ENCODE measurements at places on chromosomes 16 and 17.

DNA sequence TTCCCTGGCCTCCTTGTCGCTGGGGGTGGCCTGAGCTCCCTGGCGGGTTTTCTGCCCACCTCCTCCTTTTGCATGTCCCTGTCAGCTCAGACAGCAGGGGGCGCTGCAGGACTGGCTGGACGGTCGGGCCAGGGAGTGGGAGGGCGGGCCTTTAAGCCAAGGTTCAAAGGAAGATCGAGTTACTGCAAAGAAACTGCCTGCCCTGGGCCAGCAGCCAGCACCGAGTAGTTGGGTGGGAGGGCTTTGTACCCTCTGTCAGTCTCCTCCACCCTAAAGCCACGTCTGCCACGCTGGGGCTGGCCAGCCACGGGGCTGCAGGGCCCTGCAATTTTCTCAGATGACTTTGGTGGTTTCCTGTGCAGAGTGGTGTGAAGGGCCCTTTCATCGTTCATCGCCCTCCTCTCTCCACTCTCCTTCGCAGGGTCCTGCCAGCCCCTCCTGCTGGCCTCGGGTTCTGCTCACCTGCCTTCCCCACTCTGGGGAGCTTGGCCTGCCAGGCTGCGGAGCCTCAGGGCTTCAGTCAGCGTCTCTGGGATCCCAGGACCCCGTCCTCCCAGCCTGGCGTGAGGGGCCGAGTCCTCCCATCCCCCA lies 12.3 kb downstream of the GPR142 start:
- DNase-seq, result peak; percentile 94

DNA sequence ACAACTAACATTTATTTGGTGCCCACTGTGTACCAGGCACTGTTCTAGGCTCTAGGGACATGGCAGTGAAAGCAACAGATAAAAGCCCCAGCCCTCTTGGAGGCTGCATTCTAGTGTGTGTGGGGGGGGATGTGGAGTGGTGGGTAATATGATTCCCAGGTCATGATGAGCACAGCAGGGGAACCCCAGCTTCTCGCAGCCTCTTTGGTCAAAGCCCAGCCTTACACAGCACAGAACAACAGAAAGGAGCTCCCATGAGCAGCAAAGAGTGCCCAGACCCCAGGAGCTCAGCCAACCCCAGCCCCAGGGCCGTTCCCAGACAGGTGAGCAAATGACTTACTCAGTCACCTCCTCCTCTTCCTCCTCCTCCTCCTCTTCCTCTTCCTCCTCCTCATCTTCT lies 21.9 kb downstream of the CNGB1 start:
- DNase-seq, result no peak

DNA sequence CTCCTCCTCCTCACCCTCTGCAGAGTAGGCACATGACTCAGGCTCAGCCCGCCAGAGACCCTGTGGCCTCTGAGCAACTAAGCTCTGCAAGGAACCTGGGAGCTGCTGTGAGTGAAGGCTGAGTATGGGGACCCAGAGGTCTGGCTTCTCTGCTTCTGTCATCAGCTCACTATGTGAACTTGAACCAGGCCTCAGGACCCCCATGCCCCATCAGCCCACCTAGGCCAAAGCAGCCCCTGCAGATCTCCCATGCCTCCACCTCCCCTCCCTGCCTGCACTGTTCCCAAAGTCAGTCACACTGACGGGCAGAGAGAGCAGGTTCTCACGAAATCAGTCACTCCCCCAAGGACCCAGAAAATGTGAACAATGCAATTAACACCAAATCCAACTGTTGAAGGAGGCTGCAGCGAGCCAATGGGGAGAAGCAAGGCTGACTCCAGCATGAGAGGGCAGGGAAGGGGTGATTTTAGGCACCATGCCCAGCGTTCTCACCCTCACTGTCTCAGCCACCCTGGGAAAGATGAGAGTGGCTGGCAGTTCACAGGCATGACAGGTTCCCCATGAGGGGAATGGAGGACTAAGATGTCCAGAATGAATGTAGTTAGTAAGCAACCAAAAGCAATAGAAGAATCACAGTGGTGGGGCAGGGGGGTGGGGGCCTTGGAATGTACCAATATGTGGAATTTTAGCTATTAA lies 60.6 kb downstream of the BEAN1 start:
- peak; percentile 70 for DNase-seq

GRCh38 chr17:41058741-41059140 lies 1.2 kb downstream of the KRTAP2-3 start:
- DNase-seq, result no peak

- DNase-seq, result peak; percentile 28
Observed at GRCh38 chr16:56849690-56850680, 15.0 kb upstream of the SLC12A3 start.

- DNase-seq, result no peak
Observed at GRCh38 chr17:28916302-28916934, 13.5 kb upstream of the DHRS13 start.

- DNase-seq, result no peak
Observed at GRCh38 chr16:27748868-27749546, 199.1 kb downstream of the KATNIP start.

DNA sequence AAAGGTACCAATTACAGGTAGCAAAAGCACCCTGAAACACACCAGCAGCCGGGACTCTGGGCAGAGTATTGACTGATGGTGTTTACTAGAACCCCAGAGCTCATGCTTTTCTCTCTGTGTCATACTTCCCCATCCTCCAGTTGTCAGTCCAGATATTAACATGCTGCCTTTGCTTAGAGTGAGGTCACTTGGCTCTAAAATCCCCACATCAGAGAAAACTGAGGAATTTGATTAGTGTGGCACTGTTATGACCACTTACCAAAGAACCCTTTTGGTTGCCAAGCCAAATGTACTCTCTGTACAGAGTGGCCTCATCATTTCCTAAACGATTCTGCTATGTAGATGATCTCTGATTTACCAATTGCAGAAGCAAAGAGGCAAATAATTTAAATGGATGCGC lies 80.4 kb downstream of the ABCC12 start:
- DNase-seq, result no peak

- DNase-seq, result no peak
Observed at GRCh38 chr17:37789021-37789565, 44.2 kb upstream of the HNF1B start.

GRCh38 chr17:49242813-49243212 lies 12.2 kb upstream of the PHOSPHO1 start:
- DNase-seq, result no peak

DNA sequence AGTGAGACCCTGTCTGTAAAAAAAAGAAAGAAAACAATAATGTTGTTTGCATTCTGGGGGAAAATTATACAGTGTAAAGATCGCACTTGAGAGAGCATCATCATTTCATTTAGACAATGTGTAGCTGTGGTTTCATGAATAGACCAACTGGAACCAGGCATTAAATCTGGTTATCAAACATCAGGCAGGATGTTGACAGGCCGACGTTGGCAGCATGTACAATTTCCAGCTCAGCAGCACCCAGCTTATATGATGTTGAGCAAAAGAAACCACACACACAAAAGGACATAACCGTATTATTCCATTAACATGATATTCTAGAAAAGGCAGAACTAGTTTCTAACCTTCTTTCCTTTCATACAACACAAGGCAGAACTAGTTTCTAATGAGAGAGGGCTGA lies 5.8 kb downstream of the MARVELD3 start:
- no peak for DNase-seq

- no peak for DNase-seq
Observed at GRCh38 chr17:65407017-65407416, 154.4 kb downstream of the AXIN2 start.

- DNase-seq, result no peak
Observed at GRCh38 chr17:39643271-39643670, 6.3 kb downstream of the STARD3 start.

DNA sequence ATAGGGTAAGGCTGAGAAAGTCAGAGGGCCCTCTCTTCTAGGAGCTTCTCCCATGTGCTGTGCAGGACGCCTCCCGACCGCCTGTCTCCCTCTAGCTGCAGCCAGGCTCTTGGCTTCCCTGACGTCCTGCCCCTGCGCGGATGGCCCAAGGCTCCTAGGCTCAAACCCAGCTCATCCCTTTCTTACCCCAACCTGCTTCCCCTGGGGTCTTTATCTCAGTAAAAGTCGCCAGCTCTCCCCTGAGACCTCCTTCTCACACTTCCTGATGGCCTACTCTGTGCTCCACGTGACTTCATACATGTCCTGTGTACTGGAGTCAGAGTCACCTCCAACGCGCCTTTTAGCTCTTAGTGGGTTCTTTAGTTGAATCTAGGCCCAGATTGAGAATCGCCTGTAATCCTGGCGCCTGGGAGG lies 1.1 kb upstream of the ZNF747 start:
- DNase-seq, result peak; percentile 84

DNA sequence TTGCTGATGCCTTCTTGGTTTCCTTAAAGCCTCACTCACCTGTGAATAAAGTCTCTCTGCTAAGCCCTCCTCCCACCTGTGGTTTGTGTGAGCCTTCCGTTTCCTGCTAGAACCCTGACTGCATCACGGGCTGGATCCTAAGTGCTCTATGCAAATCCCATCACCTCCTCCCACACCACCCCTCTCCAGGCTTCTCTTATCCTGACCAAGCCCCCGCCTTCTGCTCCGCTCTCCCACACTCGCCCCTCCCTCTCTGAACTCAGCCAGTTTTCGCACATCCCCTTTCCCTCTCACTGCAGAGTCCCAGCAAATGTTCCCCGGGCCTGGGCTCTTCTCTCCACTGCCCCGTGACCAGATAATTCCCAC lies 51.8 kb downstream of the PIMREG start:
- DNase-seq, result peak; percentile 23

- no peak for DNase-seq
Observed at GRCh38 chr16:287298-287811, 4.4 kb downstream of the PDIA2 start.

DNA sequence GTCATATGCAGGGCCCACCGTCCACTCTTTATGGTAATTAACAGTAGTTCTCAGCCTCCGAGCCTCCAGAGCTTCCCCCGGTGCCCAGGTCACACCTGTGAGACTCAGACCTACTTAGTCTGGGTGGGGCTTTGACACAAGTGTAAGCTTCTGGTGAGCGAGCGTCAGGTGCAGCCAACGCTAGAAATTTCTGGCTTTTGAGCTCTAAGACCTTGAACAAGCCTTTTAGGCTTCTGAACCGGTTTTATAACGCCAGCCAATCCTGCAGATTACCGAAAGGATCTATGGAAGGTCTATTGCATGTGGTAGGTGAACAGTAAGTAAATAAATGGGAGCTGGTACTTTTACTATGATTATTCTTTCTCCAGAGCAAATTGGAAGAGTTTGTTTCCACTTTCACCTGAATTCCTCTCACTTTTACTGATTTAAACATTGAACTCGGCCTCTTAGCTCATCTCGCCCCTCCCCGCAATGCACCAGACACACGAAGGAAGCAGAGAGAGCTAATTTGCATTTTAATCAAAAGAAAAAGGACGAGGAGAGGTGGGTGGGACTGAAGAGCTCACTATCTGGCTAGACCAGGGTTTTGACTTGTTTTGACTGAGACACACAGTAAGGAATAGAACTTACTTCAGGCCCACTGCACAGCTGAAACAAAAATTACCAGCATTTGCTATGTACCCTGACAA lies 47.1 kb downstream of the ABAT start:
- DNase-seq, result no peak

DNA sequence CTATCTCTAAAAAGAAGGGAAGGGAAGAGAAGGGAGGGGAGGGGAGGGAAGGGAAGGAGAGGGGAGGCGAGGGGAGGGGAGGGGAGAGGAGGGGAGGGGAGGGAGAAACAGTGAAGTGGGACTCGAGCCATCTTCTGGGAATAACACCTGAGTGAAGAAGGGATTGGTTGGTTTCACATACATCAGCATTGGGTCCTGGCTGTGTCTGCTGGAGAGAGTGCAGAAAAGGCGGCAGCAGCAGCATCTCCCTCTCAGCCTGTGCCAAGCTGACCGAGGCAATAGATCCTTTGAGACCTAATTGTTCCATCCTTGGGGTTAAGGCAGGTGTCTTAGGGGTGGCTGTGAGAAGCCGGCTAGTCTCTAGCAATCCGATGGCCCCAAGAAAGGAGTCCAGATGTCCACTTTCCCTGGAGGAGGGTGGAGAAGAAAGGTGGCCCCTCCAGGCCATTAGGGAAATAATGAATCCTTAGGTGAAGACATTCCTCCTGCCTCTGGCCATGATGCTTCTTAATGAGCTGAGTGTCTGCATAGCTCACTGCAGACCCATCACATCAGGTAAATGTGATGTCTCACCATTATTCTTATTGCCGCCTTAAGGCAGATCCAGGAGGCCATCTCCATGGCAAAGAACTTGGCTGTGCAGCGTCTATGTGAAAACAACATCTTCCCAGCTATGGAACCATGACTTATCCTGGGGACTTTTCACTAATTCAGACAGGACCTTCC lies 71.6 kb downstream of the WIPI1 start:
- no peak for DNase-seq

GRCh38 chr17:77385750-77386501 lies 245.2 kb downstream of the SEC14L1 start:
- peak; percentile 88 for DNase-seq

- no peak for DNase-seq
Observed at GRCh38 chr16:22400900-22401299, 26.5 kb upstream of the CDR2 start.

GRCh38 chr17:41019415-41019814 lies 7.6 kb downstream of the KRTAP1-5 start:
- DNase-seq, result no peak

- peak; percentile 88 for DNase-seq
Observed at GRCh38 chr16:16067127-16067526, 117.7 kb downstream of the ABCC1 start.

- peak; percentile 15 for DNase-seq
Observed at GRCh38 chr16:57690782-57691471, 3.7 kb upstream of the DRC7 start.

DNA sequence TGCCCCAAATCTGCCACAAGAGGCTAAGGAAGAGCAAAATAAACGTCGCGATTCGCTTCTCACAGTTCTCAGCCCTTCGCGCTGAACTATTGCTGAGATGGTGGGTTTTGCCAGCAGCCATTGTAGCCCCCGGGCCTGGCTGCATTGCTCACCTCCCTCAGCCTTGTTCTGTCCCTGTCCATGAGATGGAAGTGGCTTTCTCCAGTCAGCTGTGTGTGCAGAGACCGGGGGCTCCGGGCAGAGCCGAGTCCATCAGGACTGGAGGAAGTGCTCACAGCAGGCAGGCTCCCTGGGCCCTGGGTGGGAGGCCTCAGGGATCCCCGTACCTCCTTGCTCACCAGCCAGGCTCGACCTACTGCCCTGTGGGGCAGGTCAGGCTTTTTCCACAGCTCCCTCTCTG lies 27.6 kb upstream of the CAPN15 start:
- no peak for DNase-seq

DNA sequence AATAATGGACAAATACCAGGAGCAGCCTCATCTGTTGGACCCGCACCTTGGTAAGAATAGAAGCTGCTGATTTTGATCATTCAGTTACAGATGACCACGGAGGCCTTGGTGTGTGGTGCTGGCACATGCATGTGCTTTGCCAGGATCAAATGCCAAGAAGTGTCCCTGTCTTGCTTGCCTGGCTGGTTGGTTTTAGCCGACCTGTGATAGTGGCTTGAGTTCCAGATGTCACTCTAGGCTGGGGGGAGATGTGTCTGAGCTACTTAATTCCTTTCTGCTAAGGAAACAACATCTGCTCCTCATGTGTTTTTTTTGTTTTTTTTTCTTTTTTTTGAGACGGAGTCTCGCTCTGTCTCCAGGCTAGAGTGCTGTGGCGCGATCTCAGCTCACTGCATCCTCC lies 4.3 kb downstream of the TBCD start:
- no peak for DNase-seq

GRCh38 chr17:76797241-76797840 lies 59.4 kb downstream of the MFSD11 start:
- no peak for DNase-seq

GRCh38 chr17:62675260-62675659 lies 47.8 kb downstream of the MRC2 start:
- no peak for DNase-seq

- no peak for DNase-seq
Observed at GRCh38 chr16:22311520-22311919, 14.3 kb downstream of the POLR3E start.

- no peak for DNase-seq
Observed at GRCh38 chr17:27475981-27476895, 20.0 kb downstream of the KSR1 start.
